ENCODE measurements at places on chromosomes 2 and 18.
A peak's percentile ranks its signal among the peaks of the same experiment; 100 is the strongest.

- peak; percentile 75 for DNase-seq
Measured at GRCh38 chr2:169141713-169142352, 72.5 kb downstream of the DHRS9 start.

- no peak for DNase-seq
Measured at GRCh38 chr2:177625744-177626650, 233.4 kb downstream of the AGPS start.

GRCh38 chr2:97708608-97709007, 4.8 kb upstream of the ZAP70 start:
- no peak for DNase-seq

GRCh38 chr2:26384183-26384582, 17.5 kb upstream of the DRC1 start:
- no peak for DNase-seq

DNA sequence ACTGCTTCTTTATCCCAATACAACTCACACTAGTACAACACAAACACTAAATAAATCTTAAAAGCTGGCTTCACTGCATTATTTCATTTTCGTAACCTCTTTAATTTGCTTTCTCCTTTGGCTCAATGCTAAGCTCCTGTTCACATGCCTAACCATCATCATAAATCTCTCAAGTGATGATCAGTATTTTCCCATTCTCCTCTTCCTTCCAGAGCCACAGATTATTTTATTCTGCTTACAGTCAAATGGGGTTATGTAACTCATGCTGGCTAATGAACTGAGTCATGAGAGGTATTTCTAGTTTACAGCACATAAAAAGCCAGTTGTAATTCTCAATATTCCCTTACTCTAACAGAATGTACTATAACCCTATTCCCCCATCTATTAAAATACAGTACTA, 350.4 kb upstream of the ZC3H15 start:
- no peak for DNase-seq

DNA sequence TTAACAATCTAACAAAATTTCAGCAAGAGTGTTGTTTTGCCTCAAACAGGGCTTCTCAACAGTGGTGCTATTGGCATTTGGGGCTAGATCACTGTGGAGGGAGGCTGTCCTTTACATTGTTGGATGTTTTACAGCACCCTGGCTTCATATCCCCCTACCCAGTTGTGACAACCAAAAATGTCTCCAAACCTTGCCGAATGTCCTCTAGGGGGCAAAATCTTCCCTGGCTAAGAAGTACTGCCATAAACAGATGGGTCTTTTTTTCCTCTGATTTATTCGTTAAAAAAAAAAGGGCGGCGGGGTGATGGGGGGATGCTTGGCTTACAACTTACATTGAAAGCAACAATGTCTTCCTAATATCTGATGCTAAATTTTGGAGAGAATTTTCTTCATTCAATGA, 207.6 kb upstream of the CCDC150 start:
- DNase-seq: no peak

GRCh38 chr18:52228166-52228565, 111.8 kb upstream of the DCC start:
- no peak for DNase-seq

GRCh38 chr2:136381722-136382633, 264.0 kb upstream of the CXCR4 start:
- DNase-seq: peak; percentile 51

DNA sequence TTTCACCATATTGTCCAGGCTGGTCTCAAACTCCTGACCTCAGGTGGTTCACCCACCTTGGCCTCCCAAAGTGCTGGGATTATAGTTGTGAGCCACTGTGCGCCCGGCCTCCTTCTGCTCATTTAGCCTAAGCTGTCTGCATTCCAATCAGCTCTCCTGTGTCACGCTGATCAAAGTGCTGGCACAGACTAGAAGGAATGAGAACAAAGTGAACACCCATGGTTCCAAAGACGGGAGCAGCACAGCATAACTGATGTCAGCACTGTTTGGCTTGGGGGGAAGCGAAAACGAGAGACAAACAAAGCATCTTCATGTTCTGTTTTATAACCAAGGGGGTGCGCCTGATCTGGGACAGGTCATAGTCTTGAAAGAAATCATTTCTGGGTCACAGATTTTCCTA, 43.3 kb downstream of the DIPK1C start:
- no peak for DNase-seq

- no peak for DNase-seq
Measured at GRCh38 chr2:76008001-76008702, 297.4 kb upstream of the GCFC2 start.

DNA sequence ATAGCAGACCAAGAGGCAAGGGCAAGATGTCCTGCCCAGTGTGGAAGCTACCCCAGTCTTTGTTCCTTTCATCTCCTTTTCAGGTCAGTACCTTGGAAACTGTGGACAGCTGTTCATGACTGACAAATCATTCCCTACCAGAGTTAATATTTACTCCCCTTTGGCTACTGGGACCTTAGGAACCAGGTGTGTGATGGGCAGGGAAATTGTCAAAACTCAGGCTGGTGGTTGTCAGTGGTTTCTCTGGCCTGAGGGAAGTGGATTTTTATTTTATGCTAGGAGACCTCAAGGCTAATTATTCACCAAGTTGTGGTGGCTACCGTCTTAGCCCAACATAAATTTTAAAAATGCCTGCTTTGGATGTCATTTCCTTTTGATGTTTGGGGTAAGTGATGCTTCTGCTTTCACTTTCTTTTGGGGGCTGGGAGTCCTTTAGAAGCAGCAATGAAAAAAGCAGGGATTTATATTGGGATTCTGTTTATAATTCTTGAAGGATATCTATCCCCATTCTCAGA, 119.3 kb downstream of the SETBP1 start:
- no peak for DNase-seq

GRCh38 chr2:227818675-227819397, 5.2 kb downstream of the CCL20 start:
- no peak for DNase-seq

GRCh38 chr2:113876503-113877387, 13.1 kb upstream of the ACTR3 start:
- DNase-seq: peak; percentile 67

DNA sequence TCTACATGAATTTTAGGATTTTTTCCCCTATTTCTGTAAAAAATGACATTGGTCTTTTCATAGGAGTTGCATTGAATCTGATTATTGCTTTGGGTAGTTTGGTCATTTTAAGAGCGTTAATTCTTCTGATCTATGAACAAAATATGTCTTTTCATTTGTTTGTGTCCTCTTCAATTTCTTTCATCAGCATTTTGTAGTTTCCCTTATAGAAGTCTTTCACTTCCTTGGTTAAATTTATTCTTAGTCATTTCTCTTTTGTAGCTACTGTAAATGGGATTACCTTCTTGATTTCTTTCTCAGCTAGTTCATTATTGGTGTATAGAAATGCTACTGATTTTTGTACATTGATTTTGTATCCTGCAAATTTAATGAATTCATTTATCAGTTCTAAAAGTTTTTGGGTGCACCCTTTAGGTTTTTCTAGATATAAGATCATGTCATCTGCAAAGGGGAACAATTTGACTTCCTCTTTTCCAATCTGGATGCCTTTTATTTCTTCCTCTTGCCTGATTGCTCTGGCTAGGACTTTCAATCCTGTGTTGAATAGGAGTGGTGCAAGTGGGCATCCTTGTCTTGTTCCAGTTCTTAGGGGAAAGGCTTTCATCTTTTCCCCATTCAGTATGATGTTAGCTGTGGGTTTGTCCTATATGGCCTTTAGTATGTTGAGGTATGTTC, 36.6 kb upstream of the AAK1 start:
- no peak for DNase-seq

DNA sequence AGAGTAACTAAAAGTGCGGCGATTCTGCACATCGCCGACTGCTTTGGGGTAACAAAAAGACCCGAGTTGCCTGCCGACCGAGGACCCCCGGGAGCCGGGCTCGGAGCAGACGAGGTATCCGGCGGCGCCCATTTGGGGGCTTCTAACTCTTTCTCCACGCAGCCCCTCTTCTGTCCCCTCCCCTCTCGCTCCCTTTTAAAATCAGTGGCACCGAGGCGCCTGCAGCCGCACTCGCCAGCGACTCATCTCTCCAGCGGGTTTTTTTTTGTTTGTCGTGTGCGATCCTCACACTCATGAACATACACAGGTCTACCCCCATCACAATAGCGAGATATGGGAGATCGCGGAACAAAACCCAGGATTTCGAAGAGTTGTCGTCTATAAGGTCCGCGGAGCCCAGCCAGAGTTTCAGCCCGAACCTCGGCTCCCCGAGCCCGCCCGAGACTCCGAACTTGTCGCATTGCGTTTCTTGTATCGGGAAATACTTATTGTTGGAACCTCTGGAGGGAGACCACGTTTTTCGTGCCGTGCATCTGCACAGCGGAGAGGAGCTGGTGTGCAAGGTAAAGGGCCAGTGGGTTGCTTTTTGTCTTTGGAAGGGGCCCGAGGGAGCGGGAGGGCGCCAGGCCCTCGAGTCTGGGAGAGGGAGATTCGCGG, 1.4 kb downstream of the TRIB2 start:
- peak; percentile 42 for DNase-seq

DNA sequence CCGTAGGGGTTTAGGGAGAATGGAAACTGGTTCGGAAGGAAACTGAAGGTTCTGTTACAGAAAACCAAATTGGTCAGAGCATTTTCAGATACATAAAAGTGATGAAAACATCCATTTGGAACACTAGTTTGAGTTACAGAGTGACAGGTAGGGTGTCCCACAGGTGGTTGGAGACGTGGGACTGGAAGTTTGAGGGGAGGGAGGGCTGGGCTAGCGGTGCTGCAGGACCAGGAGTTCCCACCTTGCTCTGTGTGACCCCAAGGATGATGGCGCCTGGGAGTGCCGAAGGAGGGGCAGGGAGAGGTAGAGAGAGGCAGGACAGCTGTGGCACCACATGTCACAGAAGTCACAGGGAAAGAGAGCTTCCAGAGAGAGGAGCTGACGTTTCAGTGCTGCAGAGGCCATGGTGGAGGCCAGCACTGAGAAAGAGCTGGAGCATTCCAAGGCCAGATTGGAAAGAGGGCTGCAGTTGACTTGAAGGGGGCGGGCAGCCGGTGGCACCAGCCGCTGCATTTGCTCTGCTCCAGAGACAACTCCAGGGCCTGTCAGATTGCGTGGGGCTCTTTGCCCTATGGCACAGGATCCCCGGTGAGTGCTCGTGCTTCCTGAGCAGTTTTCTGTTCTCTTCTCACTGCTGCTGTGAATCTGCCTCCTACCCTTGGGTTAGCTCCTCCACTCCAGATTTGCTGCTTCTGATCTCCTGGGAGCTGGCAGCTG, 56.2 kb upstream of the FOSL2 start:
- DNase-seq: no peak

GRCh38 chr2:24721470-24721869, 71.7 kb downstream of the PTRHD1 start:
- DNase-seq: no peak

DNA sequence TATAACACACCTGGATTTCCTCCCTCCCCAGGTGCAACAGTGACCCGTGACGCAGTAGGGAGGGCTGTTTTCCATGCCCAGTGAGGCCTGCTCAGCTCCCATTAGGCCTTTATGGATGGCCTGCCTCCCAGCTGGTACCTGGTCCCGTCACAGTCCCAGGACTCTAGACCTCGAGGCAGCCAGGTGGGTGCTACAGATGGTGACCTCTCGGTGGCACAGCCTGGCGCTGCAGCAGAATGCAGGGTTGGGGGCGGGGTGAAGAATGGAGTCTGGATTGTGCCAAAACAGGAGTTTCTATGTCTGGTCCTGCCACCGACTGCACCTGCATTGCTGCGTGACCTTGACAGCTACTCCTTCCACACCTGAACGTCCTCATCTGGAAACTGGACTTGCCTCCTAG, 18.0 kb upstream of the YWHAQ start:
- no peak for DNase-seq

DNA sequence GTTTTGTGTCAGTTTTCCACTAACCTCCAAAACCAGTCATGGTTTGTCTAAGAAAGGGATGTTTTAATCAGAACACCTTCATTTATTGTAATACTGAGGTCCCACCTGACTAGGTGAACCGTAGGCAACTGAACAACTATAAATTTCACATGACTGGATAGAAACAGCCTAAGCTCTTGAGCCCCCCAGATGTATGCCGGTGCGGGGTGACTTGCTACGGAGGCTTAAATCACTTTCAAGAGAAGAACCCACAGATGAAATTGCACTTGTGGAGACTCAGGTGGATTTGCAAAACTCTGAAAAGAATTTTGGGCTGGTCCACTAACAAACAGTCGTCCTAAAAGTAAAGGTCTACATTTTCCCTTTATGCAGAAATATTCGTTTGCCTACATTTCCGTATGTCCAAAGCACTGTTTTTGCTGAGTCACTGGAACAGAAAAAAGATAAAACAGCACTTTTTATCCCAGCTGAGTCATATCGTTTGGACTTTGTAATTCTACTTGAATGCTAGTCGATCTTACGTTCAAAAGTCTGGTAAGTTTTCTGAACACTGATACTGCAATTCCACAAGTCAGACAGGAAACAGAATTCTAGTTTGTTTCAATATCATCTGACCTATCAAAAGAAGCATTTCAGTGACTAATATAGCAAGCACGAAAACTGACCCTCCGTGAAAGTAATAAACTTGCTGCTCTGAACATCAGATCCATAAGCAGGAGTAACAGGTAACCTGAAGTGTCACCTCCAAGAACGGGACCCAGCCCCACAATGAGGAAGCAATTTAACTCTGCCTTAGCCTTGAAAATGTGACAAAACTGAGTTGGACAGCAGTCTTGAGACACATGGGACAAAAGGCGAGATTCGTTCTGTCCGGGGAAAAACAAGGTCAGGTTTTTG, 18.1 kb downstream of the ZNF516 start:
- no peak for DNase-seq

GRCh38 chr2:241803387-241804325, 5.3 kb upstream of the NEU4 start:
- no peak for DNase-seq

DNA sequence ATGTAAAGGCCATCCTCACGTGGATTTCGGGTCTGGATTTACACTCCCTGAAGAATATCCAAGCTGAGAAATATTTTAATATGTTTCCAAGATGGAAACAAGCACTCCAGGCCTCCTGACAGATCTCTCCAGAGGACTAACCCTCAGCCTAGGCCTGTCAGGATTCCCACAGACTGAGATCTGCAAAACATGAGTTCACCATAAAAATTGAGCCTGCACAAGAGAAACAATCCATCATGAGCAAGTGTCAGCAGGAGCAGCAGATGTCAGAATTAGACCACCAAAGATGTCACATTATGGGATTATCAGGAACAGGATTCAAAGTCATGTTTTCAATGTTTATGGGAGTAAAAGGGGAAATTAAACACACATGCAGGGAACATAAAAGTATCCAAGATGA, 191.3 kb downstream of the TFCP2L1 start:
- no peak for DNase-seq

DNA sequence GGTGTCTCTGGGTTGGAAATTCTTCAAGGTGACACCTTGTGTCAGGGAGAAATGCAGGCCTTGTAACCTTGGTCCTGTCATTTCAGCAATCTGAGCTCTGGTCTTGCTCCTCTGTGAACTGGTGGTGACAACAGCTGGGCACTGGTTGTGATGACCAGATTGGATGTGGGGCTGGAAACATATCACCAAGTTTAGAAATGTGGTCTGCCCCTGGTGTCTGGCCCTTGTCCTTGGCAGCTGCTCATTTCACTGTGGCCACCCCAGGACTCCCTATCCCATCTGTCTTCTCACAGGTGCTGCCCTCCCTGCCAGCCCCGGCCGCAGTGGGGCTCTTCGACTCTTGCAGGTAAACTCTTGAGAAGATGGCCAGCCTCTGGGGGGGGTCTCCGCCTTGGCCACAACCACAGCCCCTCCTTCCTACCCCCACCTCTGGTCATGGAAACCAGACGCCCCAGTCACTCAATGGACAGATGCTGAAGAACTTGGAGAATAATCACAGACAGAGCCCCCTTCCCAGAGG, 20.7 kb downstream of the SIX3 start:
- DNase-seq: no peak

- peak; percentile 66 for DNase-seq
Measured at GRCh38 chr2:134207589-134208209, 46.2 kb upstream of the MGAT5 start.

GRCh38 chr2:191917967-191918651, 71.2 kb upstream of the CAVIN2 start:
- DNase-seq: no peak
